Kidney epithelial cell (primary cell): ENCODE measurements at places on chromosomes 3 and 15. TPM values are rescaled to one million over a fixed set of nuclear protein-coding genes. Genes with fewer than 3 reads are reported as not detected.

GRCh38 chr15:62665449-62665848 is 377.1 kb upstream of the TPM1 start:
- DNase-seq = no peak

DNA sequence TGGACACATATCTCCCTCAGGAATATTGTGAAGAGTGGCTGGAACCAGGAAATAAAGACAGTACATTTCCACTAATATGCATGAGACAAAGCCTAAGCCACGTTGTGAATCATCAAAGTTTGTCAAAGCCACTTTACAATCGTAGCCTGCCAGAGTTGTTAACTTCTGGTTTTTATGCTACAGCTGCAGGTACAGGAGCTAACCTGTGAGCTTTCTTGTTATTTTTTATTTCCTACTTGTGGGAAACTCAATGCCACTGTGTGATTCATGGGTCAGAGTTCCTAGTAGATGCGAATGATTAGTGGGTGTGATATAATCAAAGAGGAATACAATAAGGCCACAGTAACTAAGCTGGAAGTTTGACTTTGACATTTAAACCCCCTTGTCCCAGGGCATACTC is 44.4 kb upstream of the TEX9 start:
- DNase-seq = peak; percentile 9

DNA sequence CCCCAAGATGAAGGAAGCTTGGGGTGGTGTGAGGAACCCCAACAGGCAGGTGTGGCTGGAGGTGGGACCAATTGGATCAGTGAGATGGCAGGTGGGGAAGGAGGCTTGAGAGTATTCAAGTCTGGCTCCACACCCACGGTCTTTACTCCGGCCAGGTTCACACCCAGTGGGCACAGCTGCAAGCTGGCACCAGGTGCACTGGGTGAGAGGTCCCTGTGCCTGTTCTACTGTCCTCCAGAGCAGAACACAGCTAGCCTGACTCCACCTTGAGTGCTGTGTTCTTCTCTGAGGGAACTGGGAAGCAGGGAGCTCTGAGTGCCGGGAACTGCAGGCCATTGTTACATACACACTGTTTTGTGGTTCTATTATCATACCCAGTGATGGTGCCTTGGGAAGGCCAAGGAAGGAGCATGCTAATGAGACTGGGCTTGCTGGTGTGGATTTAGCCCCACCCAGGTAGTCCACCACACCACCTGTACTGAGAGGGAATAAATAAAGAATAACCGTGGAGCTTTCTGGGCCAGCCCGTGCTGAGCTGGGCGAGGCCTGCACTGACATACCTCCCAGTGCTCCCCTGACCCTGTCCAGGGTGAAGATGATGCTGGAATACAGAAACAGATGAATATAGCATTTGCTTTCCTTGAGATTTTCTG is 93.4 kb downstream of the ABHD5 start:
- DNase-seq = no peak

- DNase-seq = no peak
Measured at GRCh38 chr15:79769069-79769481, 127.7 kb downstream of the MTHFS start.

DNA sequence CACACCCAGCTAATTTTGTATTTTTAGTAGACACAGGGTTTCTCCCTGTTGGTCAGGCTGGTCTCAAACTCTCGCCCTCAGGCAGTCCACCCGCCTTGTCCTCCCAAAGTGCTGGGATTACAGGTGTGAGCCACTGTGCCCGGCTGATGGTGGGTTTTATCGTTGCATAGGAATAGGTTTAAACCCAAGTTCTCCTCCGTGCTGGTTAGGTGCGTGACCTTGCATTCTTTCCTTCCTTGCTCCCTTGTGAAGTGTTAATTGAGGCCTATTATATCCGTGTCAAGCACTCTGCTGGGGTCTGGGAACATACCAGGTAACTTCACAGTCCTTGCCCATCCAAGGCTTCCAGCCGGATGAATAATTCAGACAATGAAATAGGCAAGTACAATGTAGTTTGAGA is 19.3 kb upstream of the ETV5 start:
- DNase-seq = no peak

DNA sequence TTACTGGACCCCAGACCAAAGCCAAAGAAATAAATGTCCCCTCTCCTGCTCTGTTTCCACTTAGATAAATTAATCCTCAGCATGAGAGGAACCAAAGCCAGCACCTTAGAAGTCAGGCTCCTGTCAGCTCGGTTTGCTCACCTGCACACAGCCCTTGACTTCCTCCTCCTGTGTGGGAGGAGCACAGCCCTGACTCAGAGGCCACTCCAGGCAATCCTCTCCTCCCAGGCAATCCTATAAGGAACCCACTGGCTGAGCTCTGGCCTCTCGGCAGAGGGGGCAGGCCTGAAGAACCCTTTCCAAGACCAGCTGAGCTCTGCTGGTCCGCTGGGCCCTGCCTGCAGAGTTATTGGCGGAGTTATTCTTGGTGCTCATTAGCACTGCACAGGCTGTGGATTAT is 30.8 kb downstream of the LIPC start:
- no peak for DNase-seq

GRCh38 chr3:72035606-72036005 is 250.7 kb upstream of the PROK2 start:
- no peak for DNase-seq

- DNase-seq = no peak
Measured at GRCh38 chr3:96958856-96959255, 144.5 kb downstream of the EPHA6 start.

DNA sequence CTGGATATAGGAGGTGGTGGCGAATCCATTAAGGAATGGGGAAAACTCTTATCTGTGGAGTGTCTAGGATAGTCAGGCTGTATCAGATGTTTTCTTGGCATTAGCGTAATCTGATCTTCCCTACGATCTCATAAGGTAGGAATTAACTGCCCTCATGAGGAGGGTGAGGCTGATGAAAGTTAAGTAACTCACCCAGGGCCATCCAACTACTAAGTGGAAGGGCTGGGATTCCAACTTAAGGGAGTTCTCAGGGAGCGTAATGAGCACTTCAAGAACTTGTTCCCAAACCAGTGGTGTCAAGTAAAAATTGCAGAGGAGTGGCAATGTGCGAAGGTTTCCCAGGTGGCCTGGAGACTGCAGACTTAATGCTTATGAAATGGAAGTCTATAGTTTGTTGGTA is 55.9 kb upstream of the OSBPL11 start:
- DNase-seq = peak; percentile 7

DNA sequence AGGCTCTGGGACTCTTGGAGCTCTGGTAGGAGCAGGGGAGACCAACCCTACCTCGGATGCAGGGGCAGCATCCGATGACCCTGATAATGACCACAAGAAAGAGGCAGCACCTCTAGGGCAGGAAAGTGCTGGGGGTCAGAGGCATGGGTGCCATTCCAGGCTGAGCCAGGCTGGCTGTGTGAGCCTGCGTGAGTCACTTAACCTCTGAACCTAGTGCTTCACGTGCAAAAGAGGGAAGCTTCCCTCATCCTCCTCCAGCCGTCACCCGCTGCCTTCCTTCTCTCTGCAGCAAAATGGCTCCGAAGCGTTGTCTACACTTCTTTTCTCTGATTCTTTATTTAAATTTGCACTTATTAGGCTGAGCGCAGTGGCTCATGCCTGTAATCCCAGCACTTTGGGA is 35.5 kb downstream of the ZDHHC19 start:
- DNase-seq = no peak

DNA sequence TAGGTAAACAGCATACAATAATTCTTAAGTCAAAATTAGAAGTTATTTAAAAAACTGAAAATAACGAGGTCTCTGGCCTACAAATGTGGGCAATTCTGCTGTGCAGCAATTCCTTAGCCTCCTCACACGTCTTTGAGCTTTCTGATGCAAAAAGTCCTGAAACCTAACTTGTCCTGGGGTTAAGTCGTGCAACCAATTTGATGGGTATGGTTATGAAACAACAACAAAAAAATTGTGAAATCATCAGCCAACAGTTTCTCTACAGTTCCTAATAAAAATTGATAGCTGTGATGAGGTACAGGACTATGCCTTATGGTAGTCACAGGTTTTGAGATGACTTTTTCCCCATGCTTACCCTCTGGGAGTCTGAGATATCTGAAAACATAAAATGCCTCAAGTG is 6.5 kb upstream of the GLB1 start:
- no peak for DNase-seq

- no peak for DNase-seq
Measured at GRCh38 chr3:160381470-160381869, 17.6 kb downstream of the IFT80 start.

DNA sequence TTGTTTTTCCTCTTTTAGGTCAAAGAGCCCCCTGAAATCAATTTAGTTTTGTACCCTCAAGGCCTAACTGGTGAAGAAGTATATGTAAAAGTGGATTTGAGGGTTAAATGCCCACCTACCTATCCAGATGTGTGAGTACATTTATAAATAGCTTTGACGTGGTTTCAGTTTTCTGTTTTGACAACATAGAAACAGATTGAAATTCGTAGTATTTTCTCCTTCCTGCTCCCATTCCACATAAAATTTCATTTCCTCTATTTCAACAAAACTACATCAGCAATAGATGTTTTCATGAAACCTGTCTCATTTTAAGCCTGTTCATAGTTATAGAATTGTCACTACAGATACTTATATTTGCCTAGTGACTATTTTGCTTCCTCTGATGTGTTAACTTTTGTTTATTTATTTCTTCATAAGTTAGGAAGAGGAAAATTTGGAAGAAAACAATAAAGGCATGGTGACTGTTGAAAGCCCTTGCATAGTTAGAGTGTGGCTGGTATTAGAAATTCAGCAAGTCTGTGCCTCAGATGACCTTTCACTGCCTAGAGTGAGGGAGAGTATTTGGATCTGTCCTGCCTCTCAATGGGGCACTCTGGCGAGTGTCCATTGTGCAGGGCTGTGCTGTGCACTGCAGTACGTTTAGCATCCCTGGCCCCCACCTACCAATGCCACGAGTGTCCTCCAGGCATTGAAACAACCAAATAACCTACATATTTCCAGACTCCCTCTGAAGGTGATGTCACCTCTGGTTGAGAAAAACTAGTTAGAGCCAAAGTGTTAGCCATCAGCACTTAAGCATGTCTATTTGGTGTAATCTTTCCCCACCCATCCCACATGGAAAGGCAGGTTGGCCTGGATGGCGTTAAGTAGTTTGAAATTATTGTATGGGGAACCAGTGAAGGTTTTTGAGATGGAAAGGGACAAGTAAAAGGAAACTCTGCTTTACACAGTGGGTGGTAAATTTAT is 5.9 kb downstream of the EIF2AK4 start:
- DNase-seq = no peak

- DNase-seq = no peak
Measured at GRCh38 chr15:51621155-51621765, 1.3 kb downstream of the DMXL2 start.

DNA sequence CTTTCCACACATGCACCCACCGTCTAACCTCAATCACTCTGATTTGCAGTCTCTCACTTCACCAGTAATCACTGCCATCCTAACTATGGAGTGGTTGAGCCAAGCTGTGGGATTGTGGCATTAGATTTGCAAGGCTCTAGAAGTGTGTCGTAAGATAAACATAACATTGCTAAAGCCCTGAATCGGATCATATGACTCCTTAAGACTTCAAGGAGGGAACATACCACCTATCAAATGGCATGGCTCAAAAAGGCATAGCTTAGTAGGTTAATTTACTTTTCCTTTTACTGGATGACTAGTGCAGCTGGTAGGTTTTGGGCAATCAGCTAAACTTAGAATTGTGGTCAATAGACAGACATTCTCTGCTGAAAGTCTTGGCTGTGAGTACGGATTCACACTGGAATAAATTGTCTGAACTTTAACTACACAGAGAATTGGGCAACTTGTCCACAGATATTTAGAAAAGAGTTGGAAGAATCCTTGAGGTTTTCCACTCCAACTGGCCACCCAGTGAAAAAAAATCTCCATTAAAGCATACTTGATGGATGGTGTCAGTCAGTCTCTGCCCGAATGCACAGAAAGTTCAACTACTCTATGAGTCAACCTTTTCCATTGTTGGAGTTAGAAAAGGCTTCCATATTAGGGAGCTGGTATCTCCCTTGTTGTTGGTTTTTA is 476.7 kb upstream of the CBLB start:
- DNase-seq = peak; percentile 99

- DNase-seq = no peak
Measured at GRCh38 chr3:51622868-51623267, 48.2 kb upstream of the TEX264 start.

DNA sequence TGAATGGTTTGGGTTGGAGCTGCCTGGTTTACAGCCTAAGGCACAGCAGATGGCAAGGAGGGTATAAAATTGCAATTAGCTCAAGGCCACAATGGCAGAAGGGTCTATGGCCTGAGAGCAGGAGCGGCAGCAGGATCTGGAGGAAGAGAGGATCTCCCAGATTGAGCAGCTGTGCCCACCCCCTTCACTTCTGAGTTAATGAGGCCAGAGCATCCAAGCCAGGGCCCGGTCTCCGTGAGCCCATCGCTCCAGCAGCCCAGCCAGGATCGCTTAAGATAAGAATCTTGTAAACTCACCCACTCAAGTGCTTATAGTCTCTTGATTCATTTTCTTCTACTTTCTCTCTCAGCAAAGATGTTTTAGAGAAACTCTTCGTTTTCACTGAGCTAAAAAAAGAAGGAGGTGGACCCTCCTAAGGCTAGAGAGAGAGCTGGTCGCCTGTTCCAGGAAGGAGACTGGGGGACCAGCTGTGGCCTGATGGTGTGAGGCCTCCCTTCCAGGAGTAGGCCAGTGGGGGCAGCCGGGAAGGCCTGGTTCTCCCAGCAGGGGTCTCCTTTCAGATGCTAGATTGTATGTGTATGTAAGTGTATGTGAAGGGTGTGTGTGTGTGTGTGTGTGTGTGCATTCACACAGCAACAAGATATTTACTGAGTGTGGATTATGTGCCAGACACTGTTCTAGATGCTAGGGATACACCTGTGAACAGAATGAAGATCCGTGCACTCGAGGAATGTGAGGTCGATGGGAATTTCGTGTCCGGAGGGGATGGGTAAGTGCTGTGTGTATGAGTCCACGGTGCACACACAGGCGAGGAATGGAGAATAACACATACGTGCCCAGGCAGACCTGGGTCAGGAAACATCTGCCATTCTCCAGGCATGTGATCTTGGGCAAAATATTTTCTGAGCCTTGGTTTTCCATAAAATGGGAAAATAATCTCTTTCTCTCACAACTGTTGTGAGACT is 18.6 kb downstream of the MAGEF1 start:
- no peak for DNase-seq

ZCWPW2 gene
- total RNA-seq = 0.13 TPM in 1 of 2 replicates, not detected in the other

AADACL2 gene
- not detected in 2 replicates for total RNA-seq

PYDC2 gene
- not detected in 2 replicates for total RNA-seq

LDHAL6B gene
- not detected in 2 replicates for total RNA-seq

TMEM207 gene
- total RNA-seq = not detected in 2 replicates

CPLX3 gene
- total RNA-seq = not detected in 2 replicates

CPNE9 gene
- total RNA-seq = 0.27 TPM in 1 of 2 replicates, not detected in the other

CKMT1B gene
- total RNA-seq = 3.7 and 5.1 TPM in 2 replicates

MRPL46 gene
- 22.2 and 24.5 TPM in 2 replicates for total RNA-seq

THBS1 gene
- total RNA-seq = 67.3 and 84.0 TPM in 2 replicates

CD86 gene
- total RNA-seq = not detected in 2 replicates
